ENCODE measurements at places on chromosomes 5 and 9. TPM values are rescaled to one million over a fixed set of nuclear protein-coding genes. Genes with fewer than 3 reads are reported as not detected.

PCDHB8 gene
- not detected for total RNA-seq

LAMC3 gene
- 0.29 TPM for total RNA-seq

EMB gene
- 4.3 TPM for total RNA-seq

AK8 gene
- 0.14 TPM for total RNA-seq

ASPN gene
- total RNA-seq: not detected

GMCL2 gene
- not detected for total RNA-seq

PCDHA4 gene
- total RNA-seq: not detected

ASS1 gene
- total RNA-seq: 9.4 TPM

RNF180 gene
- total RNA-seq: 4.5 TPM

SLIT3 gene
- total RNA-seq: 0.36 TPM

NOXA1 gene
- 0.14 TPM for total RNA-seq

DAB2 gene
- total RNA-seq: 13.2 TPM

CFAP90 gene
- not detected for total RNA-seq

PCDHB4 gene
- total RNA-seq: not detected

NDST1 gene
- 65.4 TPM for total RNA-seq

SPINK1 gene
- total RNA-seq: 3.8 TPM

GDF9 gene
- total RNA-seq: 0.52 TPM

LCN15 gene
- total RNA-seq: not detected

DMGDH gene
- total RNA-seq: 1.9 TPM

THOC3 gene
- 75.5 TPM for total RNA-seq

DNA sequence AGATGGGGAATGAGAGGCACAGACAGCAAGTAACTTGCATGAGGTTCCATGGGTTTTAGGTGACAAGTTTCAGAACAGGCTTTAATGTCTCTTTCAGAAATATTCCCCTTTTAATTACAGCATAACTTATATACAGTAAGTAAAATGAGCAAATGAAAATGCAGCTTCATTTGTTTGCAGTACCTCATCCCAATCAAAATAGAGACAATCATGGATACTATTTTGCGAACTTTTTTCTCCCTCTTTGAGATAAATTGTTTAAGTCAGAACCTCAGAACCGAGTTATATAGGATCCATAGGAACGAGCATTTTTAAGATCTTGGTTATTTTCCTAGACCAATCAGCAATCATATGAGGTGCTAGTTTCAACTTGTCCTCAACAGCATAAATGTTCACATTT lies 3.5 kb downstream of the LCP2 start:
- DNase-seq: no peak

DNA sequence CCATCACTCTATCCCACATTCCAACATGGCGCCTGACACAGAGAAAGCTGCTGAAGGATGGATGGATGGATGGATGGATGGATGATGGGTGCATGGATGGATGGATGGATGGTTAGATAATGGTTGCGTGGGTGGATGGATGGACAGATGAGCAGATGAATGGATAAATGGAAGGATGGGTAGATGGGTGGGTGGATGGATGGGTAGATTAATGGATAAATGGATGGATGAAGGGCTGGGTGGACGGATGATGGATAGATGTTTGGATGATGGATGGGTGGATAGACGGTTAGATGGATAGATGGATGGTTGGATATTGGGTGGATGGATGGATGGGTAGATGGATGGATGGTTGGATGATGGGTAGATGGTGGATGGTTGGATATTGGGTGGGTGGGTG lies 4.5 kb downstream of the LCN12 start:
- no peak for DNase-seq

GRCh38 chr5:71860048-71860447 lies 141.0 kb downstream of the CARTPT start:
- no peak for DNase-seq

GRCh38 chr9:16026886-16027285 lies 474.0 kb downstream of the CCDC171 start:
- no peak for DNase-seq

GRCh38 chr9:134814598-134815215 lies 65.9 kb upstream of the FCN2 start:
- no peak for DNase-seq

DNA sequence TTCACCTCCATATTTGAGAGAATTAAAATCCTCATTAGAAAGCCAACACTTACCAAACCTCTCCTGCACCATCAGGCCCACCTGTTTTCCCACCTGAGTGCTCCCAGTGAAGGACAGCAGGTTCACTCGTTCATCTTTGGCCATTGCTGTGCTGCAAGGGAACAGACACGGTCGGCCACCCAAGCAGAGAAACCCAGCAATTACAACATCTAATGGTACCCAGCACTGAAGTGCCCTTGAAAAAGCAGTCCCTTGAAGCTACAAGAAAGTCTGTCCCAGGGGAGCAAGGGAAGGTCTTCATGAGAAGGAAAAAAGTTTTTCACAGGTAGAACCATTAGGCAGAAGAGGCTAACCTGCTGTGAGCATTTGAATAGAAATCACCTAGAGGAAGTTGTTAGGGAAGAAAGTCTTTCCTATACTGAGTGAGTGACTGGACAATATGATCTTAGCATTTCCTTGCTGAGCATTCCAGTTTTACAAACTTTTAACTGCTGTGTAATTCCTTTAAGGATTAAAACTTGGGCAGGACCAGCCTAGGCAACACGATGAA lies 26.7 kb downstream of the ALDH7A1 start:
- no peak for DNase-seq

DNA sequence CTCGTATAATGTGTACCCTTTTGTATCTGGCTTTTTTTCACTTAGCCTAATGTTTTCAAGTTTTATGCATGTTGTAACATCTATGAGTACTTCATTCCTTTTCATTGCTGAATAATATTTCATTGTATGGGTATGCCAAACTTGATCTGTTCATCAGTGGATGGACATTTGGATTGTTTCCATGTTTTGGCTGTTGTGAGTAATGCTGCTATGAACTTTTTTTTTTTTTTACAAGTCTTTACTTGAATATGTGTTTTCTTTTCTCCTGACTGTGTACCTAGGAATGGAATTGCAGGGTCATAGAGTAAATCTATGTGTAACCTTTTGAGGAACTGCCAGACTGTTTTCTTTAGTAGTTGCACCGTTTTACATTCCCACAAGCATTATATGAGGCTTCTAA lies 52.4 kb downstream of the MTREX start:
- no peak for DNase-seq

DNA sequence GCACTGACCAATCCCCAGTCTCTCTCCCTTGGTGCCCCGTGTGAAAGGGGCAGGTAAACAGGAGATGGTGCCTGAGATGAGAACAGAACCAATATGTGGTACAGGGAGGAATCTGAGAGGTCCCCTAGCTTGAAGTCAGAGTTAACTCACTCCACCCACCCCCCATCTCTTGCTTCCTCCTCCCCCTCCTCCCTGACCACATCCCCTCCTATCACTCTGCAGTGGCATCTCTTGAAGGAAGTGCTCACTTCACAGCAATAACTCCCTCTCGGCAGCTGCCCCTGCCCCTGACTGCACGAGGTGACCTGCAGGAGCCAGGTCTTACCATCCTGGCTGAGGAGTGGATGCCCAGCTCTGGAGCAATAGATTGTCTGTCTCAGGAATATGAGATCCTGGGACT lies 224.0 kb downstream of the GAS1 start:
- DNase-seq: no peak

GRCh38 chr9:68872026-68872501 lies 141.8 kb downstream of the PRKACG start:
- no peak for DNase-seq

GRCh38 chr9:109088221-109088620 lies 31.5 kb downstream of the TMEM245 start:
- no peak for DNase-seq

GRCh38 chr5:22926574-22926973 lies 73.4 kb upstream of the CDH12 start:
- DNase-seq: no peak

- DNase-seq: no peak
These were observed 4.6 kb downstream of the MRPL41 start for GRCh38 chr9:137556069-137556838.

GRCh38 chr5:1200495-1201326 lies 684 bp upstream of the SLC6A19 start:
- DNase-seq: no peak

GRCh38 chr9:33234511-33235467 lies 5.2 kb upstream of the SPINK4 start:
- DNase-seq: no peak

GRCh38 chr9:94002316-94003140 lies 47.4 kb upstream of the BARX1 start:
- no peak for DNase-seq

DNA sequence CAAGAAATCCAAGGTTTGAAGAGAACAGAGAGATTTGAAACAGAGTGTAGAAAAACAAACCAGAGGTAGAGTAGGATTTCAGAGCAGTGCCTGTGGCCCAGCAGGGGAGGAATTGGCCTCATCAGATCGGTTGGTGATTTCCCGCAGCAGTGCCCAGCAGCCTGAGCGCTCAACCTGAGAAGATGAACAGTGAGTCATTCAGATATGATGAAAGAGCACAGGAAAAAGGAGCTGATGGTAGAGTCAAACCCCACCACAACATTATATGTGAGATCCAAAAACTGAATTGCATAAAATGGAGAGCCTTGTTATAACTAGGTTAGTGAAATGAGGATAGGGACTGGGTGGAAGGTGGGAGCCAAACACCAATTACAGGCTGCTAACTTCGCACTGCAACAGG lies 248.9 kb downstream of the PIK3R1 start:
- DNase-seq: peak; percentile 70

DNA sequence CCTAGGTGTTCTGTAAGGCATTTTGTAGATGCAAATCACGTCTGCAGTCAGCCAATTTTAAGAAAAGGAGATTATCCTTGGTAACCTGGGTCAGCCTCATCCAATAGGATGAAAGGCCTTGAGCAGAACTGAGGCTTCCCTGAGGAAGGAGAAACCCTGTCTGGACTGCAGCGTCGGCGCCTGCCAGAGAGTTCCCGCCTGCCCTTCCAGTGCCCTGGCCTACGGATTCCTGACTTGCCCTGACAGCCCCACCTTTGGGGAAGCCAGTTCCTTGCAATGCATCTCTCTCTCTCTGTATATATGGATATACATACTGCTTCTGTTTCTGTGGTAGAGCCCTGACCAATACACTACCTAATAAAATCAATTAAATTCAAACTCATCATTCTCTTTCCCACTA lies 66.2 kb upstream of the RUFY1 start:
- DNase-seq: no peak

DNA sequence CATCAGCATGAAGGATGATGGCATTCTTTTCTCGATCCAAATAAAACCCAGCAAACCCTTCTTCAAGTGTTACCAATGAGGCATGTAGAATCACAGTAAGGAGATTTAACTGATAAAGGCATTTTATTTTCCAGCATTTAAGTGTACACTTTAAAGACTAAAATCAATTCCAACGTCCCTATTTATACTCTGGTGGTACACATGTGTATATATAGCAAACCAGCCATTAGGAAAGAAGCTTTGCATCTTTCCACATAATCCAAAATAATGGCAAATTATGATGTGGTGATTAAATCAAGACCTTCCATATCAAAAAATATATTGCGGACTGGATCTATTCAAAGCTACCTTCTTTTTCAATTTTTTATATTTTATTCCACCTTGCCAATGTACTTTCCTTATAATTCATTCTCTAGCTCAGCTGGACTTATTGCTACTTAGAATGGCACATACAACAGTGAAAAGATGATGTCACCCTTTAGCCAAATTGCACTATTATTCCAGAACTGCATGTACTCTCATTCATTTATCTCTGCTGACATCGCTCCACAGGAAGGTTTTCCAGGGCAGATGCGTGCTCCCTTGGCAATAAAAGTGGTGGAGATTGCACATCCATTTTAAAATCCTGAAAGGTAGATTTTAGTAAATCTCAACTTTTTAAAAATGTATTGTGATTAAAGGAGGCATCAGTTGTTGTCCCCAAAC lies 63.3 kb upstream of the SLC30A5 start:
- DNase-seq: no peak

Data from epithelial cell of proximal tubule (primary cell).